ENCODE measurements at places on chromosomes 1 and 21.
A peak's percentile ranks its signal among the peaks of the same experiment; 100 is the strongest.

GRCh38 chr21:45551316-45551715 lies 9.1 kb upstream of the SLC19A1 start:
- DNase-seq = no peak

GRCh38 chr1:106879538-106879937 lies 176.9 kb upstream of the PRMT6 start:
- DNase-seq = peak; percentile 19

- DNase-seq = no peak
Observed at GRCh38 chr1:185864331-185864730, 130.1 kb downstream of the HMCN1 start.

DNA sequence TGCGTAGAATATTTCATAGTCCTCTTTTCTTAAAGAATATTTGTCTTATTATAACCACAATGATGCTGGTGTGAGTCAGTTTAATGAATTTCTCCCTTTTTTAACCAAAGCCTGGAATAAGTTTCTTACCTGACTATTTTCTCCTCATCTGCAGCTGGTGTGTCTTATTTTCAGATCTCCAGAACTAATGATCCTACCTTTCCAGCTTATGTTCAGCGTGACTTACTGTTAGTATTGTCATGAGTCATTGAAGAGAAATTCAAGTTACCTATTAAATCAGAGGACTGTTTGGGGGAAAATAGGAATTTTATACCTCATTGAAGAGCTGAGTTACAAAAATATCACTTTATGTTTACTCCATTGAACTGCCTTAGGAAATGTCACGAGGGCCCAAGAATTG lies 482.1 kb downstream of the RWDD3 start:
- no peak for DNase-seq

GRCh38 chr21:43767984-43768867 lies 7.9 kb downstream of the CSTB start:
- DNase-seq = no peak

- no peak for DNase-seq
Observed at GRCh38 chr1:21258331-21259134, 31.7 kb downstream of the ECE1 start.

- DNase-seq = no peak
Observed at GRCh38 chr1:114130846-114131525, 22.7 kb downstream of the SYT6 start.

GRCh38 chr1:119449971-119450370 lies 35.0 kb downstream of the HSD3B2 start:
- no peak for DNase-seq

GRCh38 chr1:116489231-116489697 lies 81.6 kb downstream of the CD58 start:
- DNase-seq = peak; percentile 59

DNA sequence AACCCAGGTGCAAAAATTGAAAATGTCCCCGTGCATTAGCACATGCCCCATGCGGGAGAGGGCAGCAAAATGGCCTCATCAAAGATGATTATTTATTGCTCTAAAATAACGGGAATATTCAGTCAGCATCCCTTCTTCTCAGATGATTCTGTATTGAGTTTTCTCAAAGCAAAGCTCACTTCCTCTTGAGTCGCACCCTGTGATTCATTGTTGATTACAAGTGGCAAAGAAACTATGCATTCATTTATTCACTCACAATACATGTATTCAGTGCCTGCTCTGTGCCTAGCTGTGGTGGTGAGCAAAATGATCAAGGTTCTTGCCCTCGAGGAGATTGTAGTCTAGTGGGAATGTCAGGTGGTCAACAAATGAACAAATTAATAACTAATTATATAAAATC lies 226.0 kb upstream of the KAZN start:
- DNase-seq = no peak

GRCh38 chr1:23101101-23101827 lies 67.4 kb downstream of the LUZP1 start:
- no peak for DNase-seq

GRCh38 chr1:219461981-219462400 lies 150.9 kb downstream of the ZC3H11B start:
- DNase-seq = no peak

- peak; percentile 77 for DNase-seq
Observed at GRCh38 chr1:160328184-160328583, 14.9 kb downstream of the COPA start.

DNA sequence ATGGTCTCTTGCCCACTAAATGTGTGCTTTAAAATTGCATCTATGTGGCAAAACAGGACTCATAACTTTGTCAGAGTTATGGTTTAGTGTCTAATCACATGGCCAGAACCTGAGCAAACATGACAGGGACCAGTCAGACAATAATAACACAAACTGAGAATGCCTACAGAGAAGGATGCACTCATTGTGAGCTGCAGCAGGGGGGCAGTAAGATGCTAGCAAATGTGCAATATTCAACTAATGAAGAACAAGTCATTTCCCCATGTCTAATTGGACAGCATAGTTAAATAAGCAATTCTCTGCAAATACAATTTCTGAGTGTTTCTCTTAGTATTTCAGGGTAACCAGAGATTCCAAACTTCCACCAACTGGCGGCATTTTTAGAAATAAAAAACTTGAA lies 30.8 kb downstream of the SPAG17 start:
- DNase-seq = peak; percentile 36

DNA sequence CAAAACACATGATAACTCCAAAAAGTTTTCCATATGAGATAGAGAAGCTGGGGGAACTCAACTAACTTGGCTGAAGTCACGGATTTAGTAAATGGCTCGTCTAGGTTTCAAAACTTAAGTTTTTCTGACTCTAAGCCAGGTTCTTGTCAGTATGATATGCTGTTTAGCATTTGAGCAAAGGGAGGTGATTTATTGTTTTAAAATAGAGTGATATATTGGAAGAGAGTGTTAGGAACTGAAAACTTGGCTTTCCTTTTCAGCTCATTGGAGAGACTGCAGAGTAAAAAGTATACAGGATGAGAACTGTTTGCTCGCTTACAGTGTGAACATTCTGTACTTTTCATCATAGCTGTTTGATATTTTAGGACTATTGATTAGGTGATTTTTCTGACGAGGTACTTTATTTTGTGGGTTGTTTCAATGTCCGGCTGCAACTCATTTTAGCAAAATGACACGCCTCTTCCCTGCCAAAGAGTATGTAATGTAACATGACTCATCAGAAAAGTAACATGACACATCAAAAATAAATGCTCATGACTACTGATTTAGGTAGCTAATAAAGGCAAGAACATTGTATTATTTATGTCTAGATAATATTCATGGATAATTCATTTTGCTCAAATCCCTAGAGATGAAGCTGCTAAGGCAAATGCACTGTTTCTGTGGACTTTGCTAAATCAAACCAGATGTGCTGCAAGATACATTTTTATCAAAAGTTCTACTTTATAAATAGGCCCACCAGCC lies 355.1 kb downstream of the GPATCH2 start:
- no peak for DNase-seq

GRCh38 chr1:73886716-73887115 lies 311.3 kb downstream of the LRRIQ3 start:
- DNase-seq = no peak

- DNase-seq = peak; percentile 5
Observed at GRCh38 chr1:216310776-216311175, 112.5 kb downstream of the USH2A start.

GRCh38 chr1:151968058-151968457 lies 25.6 kb downstream of the S100A10 start:
- DNase-seq = no peak

GRCh38 chr1:228944935-228945371 lies 209.7 kb downstream of the RHOU start:
- no peak for DNase-seq

GRCh38 chr1:157963713-157964112 lies 29.7 kb upstream of the KIRREL1 start:
- peak; percentile 86 for DNase-seq

GRCh38 chr1:157000686-157001085 lies 44.9 kb downstream of the ARHGEF11 start:
- DNase-seq = no peak

DNA sequence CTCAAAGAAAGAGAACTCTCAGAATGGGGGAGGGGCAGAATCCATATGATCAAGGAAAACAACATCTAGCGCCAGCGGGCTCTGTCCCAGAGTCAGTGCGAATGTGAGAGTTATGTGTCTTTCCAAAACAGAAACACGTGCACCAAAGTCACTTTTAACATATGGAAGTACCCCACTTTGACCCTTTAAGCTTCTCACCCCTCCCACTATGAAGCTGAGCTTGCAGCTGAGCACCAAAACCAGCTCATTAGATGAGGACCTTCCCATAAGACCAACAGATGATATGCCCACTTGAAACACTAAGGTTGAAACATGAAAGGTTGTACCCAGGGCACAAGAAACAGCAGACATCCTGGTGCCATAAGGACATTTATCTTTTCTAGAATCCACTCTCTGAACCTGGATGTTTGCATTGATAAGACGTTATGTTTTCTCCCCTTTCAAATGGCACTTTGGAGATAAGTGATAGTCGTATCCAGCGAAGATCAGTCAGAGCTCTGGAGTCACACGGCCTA lies 171.0 kb downstream of the TGFBR3 start:
- no peak for DNase-seq

DNA sequence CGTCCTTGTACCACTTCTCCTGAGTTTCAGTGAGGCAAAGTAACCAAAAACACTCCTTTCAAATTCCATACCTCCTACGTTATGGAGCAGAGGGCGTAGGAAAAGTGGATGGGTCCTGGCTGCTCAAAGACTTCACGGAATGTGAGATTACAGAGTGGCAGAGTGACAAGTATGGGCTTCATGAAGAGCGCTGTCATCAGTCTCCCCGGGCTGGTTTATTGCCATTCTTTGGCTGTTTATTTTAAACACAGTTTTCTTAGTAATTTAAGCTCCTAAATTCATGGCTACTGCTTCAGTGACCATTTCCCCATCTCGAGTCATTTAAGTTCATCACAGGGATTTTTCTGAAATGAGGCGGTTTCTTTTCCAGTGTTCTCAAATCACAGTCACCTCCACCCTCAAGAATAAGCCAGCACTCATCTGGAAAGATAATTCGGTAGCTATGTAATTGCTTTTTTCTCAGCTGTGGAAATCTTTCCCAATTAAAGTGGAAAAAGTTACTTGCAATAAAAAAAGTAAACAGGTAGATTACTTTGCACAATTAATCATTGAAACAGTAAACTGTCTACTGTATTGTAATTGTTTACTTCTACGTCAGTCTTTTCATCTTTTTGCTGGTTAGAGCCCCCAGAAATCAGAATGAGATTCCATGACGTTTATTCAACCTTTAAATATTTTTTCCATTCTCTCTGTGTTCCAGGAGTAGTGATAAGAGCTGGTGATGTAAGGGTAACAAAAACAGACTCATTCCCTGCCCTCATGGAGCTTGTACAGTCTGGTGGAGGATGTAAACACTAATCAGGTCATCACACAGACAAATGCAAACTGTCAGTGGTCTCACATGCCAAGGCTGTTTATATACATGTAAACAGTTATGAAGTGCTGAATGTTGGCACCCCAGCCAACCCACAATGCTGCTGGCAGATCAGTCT lies 3.0 kb upstream of the SMYD2 start:
- DNase-seq = no peak

DNA sequence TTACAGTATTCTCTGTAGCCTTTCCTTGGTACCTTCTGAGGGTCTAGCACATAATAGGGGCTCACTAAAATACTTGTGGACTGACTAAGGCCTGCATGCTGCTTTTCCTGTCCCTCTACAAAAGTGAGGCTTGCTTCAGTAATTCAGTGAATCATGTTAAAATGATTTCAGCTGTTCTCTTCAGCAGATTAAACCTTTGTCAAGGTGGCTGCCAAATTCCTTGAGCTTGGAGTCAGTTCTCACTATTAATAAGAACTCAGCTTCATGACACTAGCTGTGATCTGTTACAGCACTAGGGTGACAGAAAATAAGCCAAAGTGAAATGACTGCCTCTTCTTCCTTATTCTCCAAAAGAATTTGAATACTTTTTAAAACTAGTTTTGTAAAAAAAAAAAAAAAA lies 128.8 kb downstream of the KCNN3 start:
- no peak for DNase-seq

DNA sequence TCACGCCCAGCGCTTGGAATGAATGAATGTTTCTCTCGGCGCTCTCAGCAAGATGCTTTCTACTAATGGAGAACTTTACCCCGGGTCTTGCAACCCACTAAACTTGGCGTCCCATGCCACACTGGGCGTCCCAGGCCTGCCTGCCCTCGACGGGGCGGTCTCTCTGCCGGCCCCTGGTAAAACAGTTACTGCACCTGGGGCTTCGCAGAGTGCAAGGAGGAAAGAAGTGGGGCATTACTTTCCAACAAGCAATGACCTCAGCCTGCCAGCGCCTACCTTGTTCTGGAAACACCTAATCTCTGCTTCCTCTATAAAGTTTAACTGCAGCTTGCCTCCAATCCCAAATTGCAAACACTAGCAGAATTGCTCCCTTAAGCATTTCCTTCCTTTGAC lies 27.8 kb upstream of the NFIA start:
- no peak for DNase-seq

- DNase-seq = no peak
Observed at GRCh38 chr1:18341291-18342069, 139.2 kb upstream of the KLHDC7A start.

DNA sequence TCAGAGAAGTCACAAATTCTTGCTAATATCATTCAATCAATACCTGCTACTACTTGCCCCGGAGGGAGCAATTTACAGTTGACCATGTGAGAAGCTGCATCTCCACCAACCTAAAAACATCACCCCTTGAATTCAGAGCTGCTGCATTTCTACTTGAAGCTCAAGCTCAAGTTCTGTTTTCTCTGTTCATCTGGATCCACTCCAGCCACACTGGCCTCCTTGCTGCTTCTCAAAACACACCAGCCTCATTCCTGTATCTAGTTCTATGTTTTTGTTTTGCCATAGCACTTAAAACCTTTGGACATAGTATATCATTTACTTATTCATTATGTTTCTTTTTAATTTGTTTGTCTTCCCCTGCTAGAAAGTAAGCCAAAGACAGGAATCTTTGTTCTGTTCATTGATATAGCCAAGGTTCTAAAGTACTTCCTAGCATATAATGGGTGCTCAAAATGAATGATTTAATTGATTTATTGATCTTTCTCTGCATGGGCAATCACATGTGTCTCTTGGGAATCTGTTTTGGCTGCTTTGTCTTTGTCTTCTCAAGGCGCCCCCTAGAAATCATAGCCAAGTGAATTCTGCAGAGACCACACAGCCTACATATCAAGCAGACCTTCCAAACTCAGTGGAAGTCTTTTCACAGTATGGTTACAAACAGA lies 23.6 kb downstream of the SYF2 start:
- no peak for DNase-seq

GRCh38 chr21:40250514-40251294 lies 383.5 kb downstream of the PCP4 start:
- no peak for DNase-seq

- no peak for DNase-seq
Observed at GRCh38 chr1:228285661-228286504, 78.0 kb downstream of the OBSCN start.

Measured in Ammon's horn (tissue), 1 donor.